ENCODE measurements at places on chromosomes 7 and 10. TPM values are rescaled to one million over a fixed set of nuclear protein-coding genes. Genes with fewer than 3 reads are reported as not detected.

DNA sequence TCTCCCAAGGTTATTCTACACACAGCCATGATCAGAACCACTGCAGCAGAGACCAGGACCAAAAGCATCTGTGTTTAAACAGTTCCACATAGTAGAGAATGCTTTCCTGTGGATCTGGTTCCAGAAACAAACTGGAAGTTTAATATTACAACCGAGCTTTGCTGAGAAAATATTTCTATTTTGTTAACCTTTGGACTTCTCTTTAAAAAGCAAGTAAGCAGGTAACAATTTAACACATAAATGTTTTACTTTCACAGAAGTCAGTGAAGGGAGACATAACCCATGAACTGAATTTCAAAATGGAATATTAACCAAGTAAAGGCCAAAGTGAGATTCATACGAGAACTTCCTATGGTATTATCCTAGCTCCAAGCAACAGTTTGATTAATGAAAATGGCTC is 98.6 kb upstream of the PHYHIPL start:
- DNase-seq = no peak

Gene MCU
- total RNA-seq = 25.1 TPM

GRCh38 chr7:98875501-98875900 is 2.8 kb upstream of the TRRAP start:
- no peak for DNase-seq

Gene CCL24
- 1.8 TPM for total RNA-seq

Gene NKX2-3
- 7.0 TPM for total RNA-seq

DNA sequence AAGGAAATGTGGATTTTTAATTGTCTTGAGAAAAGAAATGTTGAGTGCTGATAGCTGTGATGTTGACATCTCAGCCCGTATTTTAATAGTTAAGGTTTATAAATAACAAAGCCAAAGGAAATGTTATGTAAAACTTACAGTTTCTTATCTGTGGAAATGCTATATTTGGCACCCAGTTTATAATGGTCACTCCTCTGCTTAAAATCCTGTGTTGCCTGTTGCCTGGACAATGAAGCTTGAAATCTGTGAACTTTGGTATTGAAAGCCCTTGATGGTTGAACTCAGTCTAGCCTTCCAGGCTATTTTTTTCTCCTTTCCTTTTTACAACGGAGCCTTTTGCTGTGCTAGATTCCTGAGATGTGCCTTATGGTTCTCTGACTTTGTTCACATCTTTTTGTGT is 46.5 kb downstream of the MCU start:
- no peak for DNase-seq

- DNase-seq = no peak
Observed at GRCh38 chr7:37348982-37349381, 99.7 kb downstream of the ELMO1 start.

DNA sequence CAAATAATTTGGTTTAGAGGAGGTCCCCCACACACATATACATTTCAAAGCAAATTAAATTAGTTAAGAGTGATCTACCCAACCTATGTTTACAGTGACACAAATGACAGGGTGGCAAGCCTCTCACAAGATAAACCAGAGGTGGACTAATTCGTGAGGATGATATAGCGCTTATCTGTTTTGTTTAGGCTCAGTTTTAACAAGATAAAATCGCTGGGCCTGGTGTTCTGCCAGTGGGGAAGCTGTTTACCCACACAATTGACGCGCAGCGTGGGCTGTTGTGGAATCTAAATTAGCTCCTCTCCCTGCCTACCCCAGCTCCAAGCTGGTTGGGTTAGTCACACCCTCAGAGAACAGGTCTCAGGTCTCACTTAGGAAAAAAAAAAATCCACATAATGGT is 16.7 kb upstream of the PLXNA4 start:
- DNase-seq = no peak

DNA sequence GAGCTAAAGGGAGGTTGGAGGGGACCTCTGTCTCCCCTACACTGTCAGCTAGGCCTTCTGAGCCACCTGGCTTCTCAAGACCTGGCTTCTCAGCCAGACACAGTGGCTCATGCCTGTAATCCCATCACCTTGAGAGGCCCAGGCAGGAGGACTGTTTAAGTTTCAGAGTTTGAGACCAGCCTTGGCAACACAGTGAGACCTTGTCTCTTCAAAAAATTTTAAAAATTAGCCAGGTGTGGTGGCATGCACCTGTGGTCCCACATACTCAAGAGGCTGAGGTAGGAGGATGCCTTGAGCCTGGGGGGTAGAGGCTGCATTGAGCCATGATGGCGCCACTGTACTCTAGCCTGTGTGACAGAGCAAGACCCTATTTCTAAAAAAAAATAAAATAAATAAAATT is 33.1 kb downstream of the PIP4K2A start:
- no peak for DNase-seq

DNA sequence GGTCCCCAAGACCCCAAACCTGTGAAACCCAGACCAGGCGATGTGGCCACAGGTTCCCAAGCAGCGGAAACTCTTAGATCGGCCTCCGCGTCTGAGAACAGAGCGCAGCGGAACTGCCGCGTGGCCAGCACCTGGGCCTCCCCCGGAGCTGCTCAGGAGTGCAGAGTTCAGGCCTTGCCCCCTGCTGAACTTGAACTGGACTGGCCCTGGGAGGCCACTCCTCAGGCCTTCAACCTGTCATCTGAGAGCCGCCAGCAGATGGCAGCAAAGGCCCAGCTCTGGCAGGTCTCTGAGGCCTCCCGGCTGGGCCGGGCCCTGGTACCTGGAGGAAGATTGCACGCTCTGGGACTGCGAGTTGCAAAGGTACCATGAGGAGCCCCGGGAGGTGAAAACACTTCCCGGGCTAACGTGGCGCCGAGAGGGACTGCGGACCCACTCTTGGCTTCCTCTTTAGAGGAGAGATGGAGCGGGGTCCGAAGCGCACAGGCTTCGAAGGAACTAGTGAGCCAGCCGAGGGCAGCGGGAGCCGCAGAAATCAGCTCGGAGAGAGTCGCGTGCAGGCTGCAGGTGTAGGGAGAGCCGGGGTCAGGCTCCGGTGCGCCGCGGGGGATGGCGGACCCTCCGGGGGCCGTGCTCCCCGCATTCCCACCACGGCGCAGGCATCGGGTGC is 89.2 kb downstream of the PAXIP1 start:
- peak; percentile 89 for DNase-seq

DNA sequence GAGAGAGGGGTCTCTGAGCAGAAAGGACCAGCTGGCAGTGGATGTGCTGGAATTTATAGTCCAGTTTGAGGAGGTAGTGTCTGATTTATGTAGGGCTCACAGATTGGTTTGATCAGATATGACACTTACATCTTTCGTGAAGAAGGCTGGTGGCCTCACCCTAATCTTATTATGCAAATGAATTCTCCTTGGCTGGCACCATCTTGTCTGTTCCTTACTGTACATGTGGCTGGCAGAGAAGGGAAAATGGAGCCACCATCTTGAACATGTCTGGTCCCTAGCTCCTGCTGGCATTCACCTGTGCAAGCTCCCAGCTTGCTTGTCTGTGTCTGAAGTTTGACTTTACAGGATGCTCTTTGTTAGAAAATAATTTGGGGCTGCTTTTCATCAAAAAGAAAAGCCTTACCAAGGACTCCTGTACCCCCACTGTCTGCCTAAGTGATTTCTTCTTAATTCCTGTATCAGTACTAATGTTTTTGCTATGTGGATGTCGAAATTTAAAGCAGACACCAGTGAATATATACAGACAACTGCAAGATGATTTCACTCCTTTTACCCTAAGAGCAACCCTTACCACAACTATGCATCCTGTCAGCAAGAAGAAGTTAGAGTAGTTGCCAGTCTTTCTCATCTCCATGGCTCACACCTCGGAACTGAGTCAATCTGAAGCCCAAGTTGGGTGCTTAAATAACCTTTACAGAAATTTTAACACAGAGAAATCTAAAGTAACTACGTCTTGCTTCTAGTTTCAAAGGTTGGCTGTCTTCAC is 322.0 kb upstream of the SEMA3D start:
- no peak for DNase-seq

Gene GTF2IRD1
- 12.7 TPM for total RNA-seq

DNA sequence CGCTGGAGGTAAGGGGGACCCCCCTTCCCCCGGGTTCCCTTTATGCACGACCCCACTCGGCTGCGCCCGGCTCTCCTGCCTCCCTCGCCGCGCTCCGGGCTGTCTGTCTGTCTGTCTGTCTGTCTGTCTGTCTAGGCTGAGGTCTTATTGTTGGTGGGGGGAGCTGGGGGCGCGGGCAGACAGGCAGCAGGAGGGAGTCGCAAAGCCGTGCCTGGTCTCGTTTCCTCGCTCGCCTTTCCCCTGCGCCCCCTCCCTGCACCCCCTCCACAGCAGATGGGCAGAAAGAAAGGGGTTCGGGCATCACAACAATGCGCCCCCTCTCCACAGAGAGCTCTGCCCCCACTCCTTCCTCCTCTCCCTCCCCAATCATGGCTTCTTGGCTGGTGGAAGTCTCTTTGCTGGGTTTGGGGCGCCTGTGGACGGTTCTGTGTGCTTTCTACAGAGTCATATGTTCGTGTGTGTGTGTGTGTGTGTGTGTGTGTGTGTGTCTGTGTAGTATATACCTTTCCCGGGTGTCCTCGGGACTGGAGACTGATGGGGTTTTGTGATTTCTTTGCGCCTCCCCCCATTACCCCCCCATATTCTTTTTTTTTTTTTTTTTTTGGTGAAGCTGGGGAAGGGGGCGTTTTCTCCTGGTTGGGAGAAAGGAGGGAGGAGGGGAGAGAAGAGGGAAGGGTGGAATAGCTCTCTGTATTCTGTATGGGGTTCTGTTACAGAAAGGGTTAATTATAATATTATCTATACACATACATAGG is 1.9 kb downstream of the AUTS2 start:
- DNase-seq = no peak

DNA sequence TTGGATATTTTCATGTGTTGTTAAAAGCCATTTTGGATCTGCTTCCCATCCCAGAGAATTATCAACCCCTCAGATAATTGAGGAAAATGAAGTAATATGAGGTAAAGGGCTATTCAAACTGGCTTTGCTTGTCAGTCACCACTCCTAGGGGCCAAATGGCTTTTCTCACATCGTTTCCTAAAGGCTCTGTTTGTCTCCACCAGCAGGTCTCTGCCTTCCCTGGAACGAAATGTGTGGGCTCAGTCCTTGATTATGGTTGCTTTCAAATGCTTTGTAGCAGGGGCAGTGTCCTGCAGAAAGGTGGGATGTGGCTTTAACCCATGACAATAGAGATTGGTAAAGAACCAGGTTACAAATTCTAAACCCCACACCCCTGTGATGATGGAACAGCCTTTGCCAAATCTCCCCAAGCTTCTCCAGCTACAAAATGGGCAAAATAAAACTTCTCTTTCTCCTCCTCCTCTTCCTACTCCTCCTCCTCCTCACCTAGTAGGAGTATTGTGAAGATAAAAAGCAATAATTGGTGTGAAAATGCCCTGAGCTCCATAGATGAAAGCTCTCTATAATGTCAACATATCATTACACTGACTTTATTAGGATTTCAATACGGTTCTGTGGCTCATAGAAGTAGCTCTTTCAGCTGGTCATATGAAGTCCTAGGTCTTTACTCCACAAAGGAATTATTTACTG is 127.6 kb downstream of the CHN2 start:
- no peak for DNase-seq

DNA sequence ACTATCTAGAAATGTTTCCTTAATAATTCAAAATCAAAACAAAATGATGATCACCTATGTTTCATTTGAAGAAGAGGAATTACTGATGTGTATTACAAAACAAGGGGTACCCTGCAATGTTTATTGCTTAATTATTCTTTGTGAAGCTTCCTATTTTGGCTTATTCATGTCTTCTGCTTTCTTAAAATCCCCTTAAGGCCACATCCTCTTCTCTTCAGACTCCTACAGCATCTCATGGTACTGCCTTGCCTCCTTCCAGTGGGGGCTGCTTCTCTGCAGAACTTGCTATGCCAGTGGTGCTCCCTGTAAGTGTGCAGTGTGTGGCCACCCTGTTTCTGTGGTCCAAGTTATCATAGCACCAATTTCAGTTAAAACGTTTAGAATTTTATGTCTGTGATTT is 35.0 kb downstream of the CCDC146 start:
- DNase-seq = no peak

DNA sequence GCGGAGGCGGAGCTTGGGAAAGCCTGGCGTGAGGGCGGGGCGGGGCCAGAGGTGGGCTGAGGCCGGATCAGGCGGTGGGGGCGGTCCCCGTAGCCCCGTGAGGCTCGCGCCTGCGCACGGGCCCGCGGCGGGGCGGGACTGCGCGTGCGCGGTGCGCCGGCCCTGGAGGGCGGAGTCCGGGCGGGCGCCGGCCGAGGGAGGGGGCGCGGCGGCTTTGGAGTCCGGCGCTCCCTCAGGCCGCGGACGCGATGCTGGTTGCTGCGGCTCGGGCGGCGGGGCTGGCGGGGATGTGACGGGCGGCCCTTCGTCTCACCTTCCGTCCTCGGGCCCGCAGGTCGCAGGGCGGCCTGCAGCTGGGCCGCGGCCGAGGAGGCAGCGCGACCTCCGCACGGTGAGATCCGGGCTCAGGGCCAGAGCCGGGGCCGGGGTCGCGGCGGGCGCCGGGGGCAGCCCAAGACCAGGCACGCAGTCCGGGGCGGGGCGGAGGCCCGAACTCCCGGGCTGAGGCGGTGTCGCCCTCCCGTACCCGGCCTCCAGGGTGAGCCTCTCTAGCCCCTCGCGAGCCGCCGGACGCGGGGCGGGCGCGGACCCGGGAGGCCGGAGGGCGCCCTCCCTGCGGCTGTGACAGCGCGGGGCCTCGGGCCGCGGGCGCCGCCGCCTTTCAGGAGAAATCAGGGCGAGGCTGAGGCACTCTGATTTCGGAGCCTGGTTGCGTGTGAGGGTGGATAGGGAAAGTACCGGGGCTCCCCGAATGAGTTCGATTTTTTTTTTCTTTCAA is at the start of gene CCSER2:
Gene CCSER2, plus strand, starts transcription at position 172 of the 778 bp plus-strand sequence. CDS start 42,464 bp downstream, outside the sequence.
- peak; percentile 99 for DNase-seq

Gene GIMAP7
- 4.6 TPM for total RNA-seq

Gene TCF7L2
- total RNA-seq = 249 TPM

DNA sequence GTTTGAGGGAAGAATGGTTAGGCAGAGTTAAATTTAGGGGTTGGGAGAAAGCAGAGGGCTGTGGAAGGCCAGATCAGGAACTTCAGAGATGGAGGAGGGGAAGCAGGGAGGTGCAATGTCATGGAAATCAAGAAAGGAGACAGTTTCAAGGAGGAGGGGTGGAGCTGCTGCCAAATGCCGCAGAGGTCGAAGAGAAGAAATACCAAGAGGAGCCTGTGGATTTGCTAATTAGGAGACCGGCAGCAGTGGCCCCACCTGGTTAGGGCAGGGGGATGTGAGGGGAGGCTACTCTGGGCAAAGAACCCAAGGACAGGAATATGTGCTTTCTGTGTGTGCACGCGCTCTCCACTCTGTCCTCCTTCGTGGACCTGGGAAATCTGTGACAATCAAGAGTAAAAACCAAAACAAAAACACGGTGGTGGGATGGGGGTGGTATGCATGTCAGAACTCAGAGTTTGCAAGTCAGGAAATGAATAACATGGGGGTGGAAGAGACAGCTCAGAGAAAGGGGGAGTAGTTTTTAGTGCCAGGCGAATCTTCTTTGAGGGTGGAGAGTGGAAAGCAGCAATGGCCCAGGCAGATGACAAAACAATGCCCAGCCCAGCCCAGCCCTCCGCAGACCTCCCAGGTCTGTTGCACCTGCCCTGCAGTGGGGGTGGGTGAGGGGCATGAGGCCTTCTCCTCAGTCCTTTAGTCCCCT is 102.9 kb upstream of the PAX2 start:
- DNase-seq = no peak
